Chondrocyte (in vitro differentiated cells): ENCODE measurements at places on chromosomes 12 and 14.

- H3K4me1 ChIP-seq, result no peaks in the 10 kb centered on the region
- no peak overlapping the region for H3K4me3 ChIP-seq
- H3K27ac ChIP-seq, result no peak overlapping the region
- H3K36me3 ChIP-seq, result no peaks in the 10 kb centered on the region
These were observed 171.7 kb downstream of the NRXN3 start for GRCh38 chr14:78341827-78342389.

GRCh38 chr12:113329022-113329790 lies 5.7 kb downstream of the SLC8B1 start:
- peaks cover 14% of the 10 kb centered on the region for H3K36me3 ChIP-seq
- H3K27me3 ChIP-seq, result no peaks in the 10 kb centered on the region
- H3K4me1 ChIP-seq, result peaks cover 27% of the 10 kb centered on the region
- H3K4me3 ChIP-seq, result no peak overlapping the region

GRCh38 chr12:80186727-80187217 lies 87.4 kb downstream of the OTOGL start:
- peaks cover 14% of the 10 kb centered on the region for H3K4me1 ChIP-seq
- no peak overlapping the region for H3K4me3 ChIP-seq
- H3K27ac ChIP-seq, result no peak overlapping the region
- no peaks in the 10 kb centered on the region for H3K36me3 ChIP-seq
- no peak for DNase-seq
- H3K27me3 ChIP-seq, result no peaks in the 10 kb centered on the region

DNA sequence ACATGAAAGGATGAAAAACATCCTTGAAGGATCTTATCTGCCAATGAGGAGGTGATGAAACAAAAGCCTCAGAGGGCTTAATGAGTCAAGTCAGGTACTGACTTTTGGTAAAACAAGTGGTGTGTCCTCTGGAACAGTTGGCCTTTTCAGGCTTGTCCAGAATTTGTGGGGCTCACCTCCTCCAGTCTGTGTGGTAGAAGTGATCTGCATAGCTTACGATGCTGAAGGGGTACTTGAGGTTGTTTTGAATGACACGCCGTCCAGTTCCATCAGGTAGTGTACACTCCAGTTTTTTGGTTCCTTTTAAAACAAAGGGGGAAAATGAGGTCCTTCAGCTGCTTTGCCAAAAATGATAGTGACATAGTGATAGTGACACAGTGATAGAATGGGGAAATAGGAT lies 17.0 kb downstream of the RTRAF start:
- H3K36me3 ChIP-seq, result peaks cover 48% of the 10 kb centered on the region
- no peak overlapping the region for H3K4me3 ChIP-seq
- H3K4me1 ChIP-seq, result peaks cover 22% of the 10 kb centered on the region
- no peak for DNase-seq
- no peaks in the 10 kb centered on the region for H3K27me3 ChIP-seq

GRCh38 chr12:119479121-119479561 lies 114.4 kb upstream of the TMEM233 start:
- H3K36me3 ChIP-seq, result no peaks in the 10 kb centered on the region
- H3K27ac ChIP-seq, result no peak overlapping the region
- no peaks in the 10 kb centered on the region for H3K4me1 ChIP-seq
- H3K4me3 ChIP-seq, result no peak overlapping the region

DNA sequence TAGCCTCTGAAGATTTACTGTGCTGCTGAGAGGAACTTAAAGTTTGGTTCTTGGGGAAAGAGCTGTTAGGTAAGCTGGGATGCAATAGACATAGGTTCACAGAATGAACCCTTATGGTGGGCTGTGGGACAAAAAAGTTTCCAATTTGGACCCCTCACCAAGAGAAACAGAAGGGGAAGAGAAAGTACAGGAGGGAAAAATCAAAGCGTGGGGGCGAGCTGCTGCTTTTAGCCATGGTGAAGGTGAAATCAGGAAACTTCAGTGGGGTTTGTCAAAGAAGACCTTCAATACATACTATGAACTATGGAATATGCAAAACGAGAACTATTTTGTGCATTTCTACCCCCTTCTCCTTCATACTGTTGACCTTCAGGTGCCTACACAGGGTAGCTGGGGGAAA lies 10.6 kb upstream of the NINJ2 start:
- no peaks in the 10 kb centered on the region for H3K4me1 ChIP-seq
- DNase-seq, result no peak
- peaks cover 1% of the 10 kb centered on the region for H3K36me3 ChIP-seq
- no peak overlapping the region for H3K27ac ChIP-seq
- H3K4me3 ChIP-seq, result no peak overlapping the region

GRCh38 chr14:29925101-29925722 lies 2.4 kb downstream of the PRKD1 start:
- H3K27me3 ChIP-seq, result no peaks in the 10 kb centered on the region
- peaks cover 25% of the 10 kb centered on the region for H3K4me1 ChIP-seq
- no peak for DNase-seq
- no peaks in the 10 kb centered on the region for H3K36me3 ChIP-seq

DNA sequence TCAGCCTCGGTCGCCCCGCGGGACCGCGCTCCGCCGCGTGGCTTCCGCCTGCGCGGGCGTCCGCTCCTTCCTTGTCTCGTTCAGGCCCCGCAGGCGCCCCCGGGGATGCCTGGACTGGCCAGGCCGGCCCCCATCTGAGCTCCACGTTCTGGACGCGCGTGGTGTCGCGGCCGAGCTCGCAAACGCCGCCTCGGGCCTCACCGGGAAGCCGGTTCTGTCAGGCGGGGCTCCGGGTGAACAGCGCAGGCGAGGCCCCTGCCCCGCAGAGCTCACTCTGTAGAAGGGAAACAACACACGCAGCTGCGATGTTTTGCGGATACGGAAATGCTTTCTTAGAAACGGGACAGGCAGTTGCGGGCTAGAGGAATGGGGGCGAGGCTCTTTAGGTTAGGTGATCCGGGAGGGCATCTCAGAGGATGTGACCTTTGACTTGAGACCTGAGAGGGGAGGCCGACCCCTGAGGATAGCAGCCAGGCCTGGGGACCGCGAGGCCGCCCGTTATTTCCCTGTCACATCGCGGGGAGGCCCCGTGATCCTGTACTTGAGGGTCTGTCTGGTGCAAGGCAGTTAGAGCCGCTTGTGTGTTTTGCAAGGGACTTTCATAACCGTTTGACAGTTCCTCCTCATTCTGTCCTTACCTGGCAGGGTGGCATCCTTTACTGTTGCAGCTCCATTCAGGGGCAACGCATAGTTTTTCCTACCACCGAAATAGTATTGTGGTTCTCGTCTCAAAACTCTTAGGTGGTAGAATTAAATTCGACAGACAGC lies 584 bp downstream of the VRK1 start:
- H3K4me1 ChIP-seq, result peaks cover 14% of the 10 kb centered on the region
- H3K27ac ChIP-seq, result peak overlapping the region; percentile 75
- H3K4me3 ChIP-seq, result peak overlapping the region; percentile 82
- no peaks in the 10 kb centered on the region for H3K36me3 ChIP-seq
- DNase-seq, result peak; percentile 90

DNA sequence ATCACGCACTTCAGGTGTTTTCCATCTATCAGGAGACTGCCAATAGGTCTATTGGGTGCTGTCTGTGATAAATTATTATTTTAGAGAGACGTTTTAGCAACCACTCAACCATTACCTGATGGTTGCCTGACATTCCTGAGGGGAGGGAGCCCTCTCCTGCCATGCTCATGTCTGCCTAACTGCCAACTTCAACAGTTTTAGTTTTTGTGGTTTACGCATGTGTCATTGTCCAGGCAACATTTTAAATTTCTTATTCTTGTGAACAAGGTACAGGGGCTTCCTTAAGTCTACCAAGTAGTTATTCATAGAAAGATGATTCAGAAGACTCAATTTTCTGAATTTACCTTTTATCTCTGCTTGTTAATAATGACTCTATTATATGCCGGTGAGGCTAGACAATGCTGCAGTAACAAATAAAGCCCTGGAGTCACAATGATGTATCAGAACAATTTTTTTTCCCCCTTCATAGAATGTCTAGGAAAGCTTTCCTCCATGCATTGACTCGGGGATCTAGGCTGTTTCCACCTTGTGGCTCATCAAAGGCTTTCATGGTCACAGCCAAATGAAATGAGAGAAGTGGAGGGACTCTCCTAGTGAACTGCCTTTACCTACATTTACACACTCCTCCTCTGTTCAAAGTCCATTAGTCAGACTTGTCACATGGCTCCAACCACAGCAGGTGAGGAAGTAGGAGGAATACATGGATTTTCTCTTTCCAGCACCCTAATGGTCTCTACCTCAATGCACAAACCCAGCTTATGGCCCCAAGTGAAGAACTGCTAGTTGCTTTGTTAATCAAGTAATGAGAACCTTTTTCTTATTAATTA lies 225.8 kb downstream of the CRADD start:
- no peak for DNase-seq
- H3K4me3 ChIP-seq, result no peak overlapping the region
- H3K27ac ChIP-seq, result no peak overlapping the region
- H3K36me3 ChIP-seq, result peaks cover 2% of the 10 kb centered on the region

GRCh38 chr12:100372853-100373640 lies 16.2 kb downstream of the SLC17A8 start:
- H3K4me3 ChIP-seq, result no peak overlapping the region
- H3K27me3 ChIP-seq, result peaks cover 7% of the 10 kb centered on the region
- no peak for DNase-seq

DNA sequence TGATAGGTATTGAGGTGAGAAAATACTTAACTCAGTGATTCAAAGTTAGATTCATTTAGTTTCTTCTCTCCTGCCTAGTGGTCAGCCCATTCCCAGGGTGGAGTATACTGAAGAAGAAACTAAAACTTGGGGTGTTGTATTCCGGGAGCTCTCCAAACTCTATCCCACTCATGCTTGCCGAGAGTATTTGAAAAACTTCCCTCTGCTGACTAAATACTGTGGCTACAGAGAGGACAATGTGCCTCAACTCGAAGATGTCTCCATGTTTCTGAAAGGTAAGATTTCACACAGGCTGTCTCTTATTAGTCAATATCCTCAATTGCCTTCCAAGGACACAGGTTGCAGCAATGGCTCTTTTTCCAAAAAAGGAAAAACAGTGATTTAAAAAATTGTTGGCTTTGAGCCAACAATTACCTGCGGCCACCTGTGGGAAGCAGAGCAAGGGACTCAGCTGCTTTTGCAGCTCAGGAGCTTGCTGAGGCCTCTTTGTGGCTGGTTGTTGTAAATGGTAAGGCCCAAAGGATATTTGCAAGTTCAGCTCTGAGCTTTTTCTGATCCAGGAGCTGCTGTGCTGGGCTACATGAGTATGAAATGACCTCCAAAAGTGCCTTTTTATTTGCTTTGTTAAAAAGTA lies 33.9 kb downstream of the TPH2 start:
- H3K27me3 ChIP-seq, result peaks cover 24% of the 10 kb centered on the region
- no peak overlapping the region for H3K27ac ChIP-seq
- no peaks in the 10 kb centered on the region for H3K36me3 ChIP-seq
- H3K4me1 ChIP-seq, result no peaks in the 10 kb centered on the region

- H3K4me3 ChIP-seq, result no peak overlapping the region
- H3K36me3 ChIP-seq, result peaks cover 4% of the 10 kb centered on the region
- H3K4me1 ChIP-seq, result peaks cover 21% of the 10 kb centered on the region
These were observed 101.8 kb upstream of the BBS10 start for GRCh38 chr12:76449993-76450392.

DNA sequence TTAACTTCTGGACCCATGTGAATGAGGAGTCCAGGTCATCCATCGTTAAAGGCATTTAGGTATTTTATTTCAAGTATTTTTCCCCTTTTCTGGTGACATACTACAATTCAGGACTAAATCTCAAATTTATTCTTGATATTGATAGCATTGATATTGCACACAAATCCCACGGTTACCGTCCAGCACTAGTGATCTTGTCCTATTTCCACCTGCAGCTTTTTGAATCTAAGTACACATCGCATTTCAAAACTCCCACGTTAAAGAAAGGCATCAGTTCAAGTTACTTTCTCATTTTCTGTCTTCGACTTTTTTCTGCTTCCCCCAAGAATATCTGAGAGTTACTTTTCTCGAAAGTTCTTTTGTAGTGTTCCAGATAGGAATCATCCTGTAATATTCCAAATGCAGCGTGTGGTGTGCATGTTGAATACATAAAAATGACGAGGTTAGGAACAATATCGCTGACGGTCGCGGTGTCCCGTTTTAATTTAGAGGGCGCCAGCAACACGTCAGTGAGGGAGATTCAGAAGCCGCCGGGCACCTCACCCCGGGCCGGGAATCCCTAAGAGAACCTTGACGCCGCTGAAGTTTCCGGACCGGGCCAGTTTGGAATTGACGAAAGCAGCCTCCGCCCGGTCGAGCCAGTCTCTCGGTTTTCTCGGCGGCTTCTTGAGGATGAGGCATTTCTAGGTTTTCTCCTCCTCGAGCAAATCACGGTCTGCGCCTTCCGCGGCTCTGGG lies 569 bp upstream of the RGS6 start:
- no peak overlapping the region for H3K27ac ChIP-seq
- peaks cover 13% of the 10 kb centered on the region for H3K4me1 ChIP-seq
- H3K36me3 ChIP-seq, result no peaks in the 10 kb centered on the region
- H3K4me3 ChIP-seq, result no peak overlapping the region

GRCh38 chr14:76456891-76457586 lies 81.1 kb downstream of the ESRRB start:
- H3K4me3 ChIP-seq, result no peak overlapping the region
- no peak for DNase-seq
- no peaks in the 10 kb centered on the region for H3K4me1 ChIP-seq
- H3K27ac ChIP-seq, result no peak overlapping the region

DNA sequence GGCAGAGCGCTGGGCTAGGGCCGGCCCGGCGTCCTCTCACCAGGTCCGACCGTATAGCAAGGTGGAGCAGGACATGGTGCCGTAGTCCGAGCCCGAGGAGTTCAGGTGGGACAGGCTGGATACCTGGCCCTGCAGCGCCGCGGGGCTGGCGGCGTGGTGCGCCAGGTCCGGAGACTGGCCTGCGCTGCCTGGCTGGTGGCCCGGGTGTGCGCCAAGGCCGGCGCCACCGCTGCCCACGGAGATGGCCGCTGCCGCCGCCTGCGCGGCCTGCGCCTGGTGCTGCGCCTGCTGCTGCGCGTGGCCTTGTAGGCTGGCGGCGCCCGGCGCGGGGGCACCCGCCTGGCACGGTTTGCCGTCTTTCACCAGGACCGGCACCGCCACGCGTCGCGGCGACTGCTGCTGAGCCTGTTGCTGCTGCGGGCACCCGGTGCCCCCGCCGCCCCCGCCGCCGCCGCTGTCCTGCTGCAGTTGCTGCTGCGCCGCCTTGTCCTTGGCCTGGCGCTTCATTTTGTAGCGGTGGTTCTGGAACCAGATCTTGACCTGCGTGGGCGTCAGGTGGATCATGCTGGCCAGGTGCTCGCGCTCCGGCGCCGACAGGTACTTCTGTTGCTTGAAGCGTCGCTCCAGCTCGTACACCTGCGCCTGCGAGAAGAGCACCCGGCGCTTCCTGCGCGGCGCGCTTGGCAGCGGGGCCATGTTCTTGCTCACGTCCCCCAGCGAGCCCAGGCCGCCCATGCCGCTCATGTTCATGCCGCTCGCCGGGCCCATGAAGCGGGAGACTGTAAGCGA lies 2.6 kb downstream of the NKX2-1 start:
- H3K4me3 ChIP-seq, result no peak overlapping the region
- H3K4me1 ChIP-seq, result peaks cover 14% of the 10 kb centered on the region
- no peak for DNase-seq
- peaks cover 66% of the 10 kb centered on the region for H3K27me3 ChIP-seq

DNA sequence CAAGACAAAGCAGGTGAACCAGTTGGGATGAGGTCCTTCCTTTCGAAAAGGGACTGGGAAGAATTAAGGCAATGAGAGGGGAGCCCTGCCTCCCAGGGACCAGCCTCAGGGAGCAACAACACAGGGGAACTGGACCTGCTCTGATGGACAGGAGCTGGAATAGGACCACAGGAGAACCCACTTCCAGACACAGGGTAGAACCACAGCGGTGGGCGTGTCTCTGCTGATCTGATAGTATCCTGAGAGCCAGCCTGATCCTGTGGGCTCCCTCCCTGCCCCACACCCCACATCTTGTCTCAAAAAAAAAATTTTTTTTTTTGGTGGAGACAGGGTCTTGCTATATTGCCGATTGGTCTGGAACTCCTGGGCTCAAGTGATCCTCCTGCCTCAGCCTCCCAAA lies 13.6 kb upstream of the PLEK2 start:
- H3K27me3 ChIP-seq, result peaks cover 7% of the 10 kb centered on the region
- no peak overlapping the region for H3K4me3 ChIP-seq
- H3K36me3 ChIP-seq, result no peaks in the 10 kb centered on the region
- H3K27ac ChIP-seq, result no peak overlapping the region
- peaks cover 6% of the 10 kb centered on the region for H3K4me1 ChIP-seq
- DNase-seq, result no peak
